ENCODE measurements at places on chromosomes 4 and X.

- no peak for DNase-seq
These were observed 298.4 kb downstream of the ARHGAP10 start for GRCh38 chr4:148030193-148030873.

GRCh38 chr4:35365186-35365585 is 879.1 kb downstream of the ARAP2 start:
- DNase-seq: no peak

- DNase-seq: no peak
These were observed 171.1 kb upstream of the PITX2 start for GRCh38 chr4:110793890-110794554.

DNA sequence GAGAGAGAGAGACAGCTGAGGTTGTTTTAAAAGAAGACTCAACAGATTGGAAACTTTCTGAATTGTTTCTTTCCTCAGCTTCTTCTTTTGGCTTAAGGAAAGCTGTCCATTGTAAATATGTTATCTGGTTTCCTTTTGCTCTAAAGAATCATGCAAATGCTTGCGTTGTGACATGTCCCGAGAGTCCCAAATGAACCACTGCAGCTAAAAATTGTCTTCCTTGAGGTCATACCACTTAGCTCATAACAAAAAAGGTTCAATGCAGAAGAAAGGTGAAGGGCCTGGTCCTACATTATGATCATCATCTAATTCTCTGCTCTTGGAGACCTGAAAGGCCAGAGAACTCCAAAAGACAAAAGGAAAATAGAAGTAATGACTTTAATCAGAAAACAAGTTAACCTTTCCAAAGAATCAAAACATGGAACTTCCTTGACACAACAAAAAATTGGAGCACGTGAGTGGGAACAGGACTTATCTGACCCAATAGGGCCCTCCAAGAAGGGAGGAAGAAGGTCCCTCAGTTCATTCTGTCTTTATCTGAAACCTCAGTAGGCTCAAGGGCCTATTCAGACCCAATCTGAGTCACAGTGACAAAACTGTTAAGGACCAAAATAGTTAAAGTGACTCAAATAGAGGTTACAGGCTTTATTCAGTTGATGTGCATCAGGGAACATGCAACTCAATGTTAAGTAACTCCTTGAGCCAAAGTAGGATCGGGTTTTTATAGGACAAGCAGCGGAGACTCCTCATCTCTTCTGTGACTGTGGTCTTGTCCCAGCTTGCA is 14.7 kb upstream of the VSIG1 start:
- DNase-seq: no peak

DNA sequence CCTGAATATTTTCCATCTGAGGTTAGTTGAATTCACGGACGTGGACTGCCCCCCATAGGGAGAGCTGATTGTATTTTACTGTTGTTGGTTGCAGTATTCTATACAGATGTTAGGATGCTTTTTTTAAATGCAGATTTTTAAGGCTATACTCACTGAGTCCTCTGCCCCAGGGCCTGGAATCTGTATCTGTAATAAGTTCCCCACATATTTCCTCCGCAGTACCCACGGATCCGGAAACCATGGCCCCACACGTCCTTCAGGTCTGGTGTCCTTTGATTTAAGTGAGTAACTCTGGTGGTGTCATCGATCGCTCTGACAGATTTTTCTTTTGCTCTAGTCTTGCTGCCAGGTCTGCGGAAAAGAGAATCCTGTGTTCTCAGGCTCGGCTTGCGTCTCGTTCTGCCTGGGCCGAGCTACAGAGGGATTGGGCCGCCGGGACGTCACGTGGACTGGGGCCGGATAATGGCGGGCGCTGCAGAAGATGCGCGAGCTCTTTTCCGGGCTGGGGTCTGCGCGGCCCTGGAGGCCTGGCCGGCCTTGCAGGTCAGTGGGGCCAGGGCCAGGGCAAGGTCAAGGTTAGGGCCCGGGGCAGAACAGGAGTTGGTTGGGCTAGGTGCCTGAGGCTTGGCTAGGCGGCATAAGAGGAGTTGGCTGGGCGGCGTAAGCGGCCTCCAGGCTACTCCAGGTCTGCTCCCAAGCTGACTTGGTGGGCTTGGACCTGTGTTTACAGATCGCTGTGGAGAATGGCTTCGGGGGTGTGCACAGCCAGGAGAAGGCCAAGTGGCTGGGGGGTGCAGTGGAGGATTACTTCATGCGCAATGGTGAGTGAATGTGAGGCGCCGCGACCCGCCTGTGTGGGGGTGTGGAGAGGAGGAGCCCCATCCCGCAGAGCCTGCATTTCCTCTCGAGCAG is at the start of gene TSR2:
Gene TSR2 (plus strand): TSS at position 445 of the 912 bp plus-strand sequence. CDS start 18 bp downstream, at position 463.
- DNase-seq: peak; percentile 52

- no peak for DNase-seq
These were observed 570.1 kb upstream of the ACTRT1 start for GRCh38 chrX:128622296-128622695.

DNA sequence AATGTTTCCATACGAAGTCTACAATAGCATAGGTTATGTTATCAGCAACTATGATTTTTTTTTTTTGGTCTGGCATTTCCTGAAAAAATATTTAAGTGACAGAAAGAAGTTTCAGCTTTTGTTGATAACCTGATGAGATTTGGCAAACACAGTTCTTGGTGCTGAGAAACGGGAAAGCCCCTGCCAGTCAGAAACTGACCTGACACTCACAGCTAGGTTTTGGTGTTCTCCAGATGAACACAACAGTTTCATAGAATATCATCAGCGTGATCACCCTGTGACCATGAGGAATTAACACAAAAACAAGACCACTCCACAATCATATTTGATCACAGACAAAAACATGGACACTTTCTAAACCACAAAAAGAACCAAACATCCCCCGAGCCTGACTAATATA is 152.5 kb upstream of the DCAF8L1 start:
- no peak for DNase-seq

DNA sequence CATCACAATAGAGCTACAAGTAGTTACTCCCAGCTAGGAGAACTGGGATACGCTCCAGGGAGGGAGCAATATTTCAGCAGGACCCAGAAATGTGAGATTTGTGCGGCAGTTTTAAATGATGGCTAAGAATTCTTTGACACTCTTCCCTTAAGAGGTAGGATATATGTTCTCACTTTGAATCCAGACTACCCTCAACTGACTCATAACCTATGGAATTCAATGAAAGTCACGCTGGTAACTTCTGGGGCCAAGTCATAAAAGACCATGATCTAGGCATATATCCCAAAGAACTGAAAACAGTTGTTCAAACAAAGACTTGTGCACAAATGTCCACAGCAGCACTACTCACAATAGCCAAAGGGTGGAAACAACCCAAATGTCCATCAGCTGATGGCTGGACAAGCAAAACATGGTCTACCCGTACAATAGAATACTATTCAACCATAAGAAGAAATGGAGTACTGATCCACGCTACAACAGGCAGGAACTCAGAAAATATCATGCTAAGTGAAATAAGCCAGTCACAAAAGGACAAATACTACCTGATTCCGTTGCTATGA is 10.5 kb downstream of the CD99L2 start:
- no peak for DNase-seq

GRCh38 chr4:37993806-37994205 is 33.6 kb downstream of the PTTG2 start:
- DNase-seq: no peak

DNA sequence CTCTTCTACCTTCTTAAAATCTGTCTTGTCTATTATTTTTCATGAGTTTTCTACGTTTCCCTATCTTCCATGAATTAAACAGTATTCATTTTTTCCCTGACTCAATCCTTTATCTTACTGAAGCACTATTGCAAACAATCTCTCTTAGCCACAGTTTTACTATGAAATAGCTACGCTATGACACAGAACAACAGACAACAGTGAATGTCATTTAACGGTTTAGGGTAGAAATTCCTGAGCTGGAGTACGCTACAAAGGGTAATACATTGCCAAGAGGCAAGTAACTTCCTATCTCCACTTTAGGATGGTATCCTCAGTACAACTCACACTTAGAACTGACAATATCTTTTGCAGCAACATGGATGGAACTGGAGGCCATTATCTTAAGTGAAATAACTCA is 552.6 kb downstream of the INPP4B start:
- no peak for DNase-seq

DNA sequence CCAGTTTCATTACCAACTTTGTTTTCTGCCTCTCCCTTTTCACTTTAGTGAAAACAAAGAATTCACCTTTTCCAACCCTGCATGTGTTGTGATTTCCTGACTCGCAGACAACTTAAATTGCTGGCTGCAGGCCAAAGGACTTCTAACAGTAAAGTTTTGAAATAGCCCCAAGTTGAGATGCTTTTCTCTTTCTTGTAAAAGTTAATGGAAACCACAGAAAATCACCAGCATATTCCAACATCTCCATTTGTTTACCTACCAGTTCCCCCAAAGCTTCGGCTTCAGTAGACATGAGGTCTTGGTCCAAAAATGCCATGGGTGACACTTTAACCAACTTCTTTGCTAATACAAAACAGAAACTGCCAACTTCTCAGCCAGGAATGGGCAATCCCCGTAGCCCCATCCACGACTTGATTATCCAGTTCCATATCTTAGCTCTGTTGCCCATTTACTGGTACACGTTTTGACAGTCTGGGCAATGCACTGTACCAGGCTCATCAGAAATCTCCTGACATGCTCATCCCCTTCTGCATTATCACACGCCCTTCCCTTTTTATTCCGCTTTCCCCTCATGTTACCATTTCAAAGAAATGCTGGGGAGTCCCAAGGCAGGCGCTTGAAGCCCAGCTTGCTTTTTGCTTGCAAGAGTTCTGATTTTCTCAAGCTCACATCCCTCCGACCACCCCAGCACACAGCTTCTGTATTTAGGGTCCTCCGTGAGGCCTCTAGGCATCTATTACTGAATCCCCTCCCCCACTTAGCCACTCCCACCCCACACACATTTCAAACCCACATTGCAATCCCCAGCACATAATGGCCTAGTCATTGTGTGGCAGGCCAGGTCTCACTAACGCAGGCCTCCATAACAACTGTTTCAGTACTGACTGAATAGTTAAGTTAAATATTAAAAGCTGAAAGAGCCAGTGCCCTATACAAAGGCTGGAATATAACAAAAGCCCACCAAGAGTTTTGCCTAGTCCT is 137.9 kb upstream of the S100G start:
- no peak for DNase-seq

DNA sequence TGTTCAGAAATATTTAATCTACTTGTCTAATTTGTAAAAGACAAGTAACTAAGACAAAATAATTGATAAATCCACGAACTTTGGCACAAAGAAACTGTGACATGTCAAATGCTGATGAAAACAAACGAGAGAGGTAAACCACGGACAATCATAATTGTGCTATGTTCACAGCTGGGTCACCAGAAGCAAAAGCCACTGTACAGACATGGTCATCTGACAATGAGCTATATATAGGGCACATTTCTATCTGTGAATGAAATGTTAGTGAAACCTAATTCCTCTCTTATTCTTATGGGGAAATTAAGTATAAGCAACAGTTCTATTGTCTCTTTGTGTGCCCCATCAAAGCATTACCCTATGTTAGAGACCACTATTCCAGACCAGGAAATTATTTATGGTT is 444.0 kb upstream of the TRAM1L1 start:
- no peak for DNase-seq

DNA sequence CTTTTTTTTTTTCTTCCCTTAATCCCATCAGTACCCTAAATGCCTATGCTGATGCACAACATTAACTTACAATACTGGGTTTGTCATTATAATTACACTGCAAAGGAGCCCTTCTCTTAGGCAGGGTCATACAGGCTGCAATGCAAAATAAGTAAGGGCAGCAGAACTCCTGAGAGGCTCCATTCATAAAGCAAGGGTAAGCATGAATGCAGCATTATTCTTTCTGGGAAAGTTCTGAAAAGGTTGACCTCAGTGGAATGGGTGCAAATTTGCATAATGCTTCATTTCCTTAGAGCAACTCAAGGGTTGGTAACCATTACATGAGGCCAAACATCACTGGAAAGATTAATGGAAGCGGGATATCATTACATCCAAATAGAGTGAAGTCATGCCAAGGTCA is 789.2 kb downstream of the KLHL13 start:
- DNase-seq: no peak

- no peak for DNase-seq
These were observed 18.0 kb downstream of the TTC29 start for GRCh38 chr4:146927695-146928094.

- DNase-seq: no peak
These were observed 73.9 kb upstream of the ZCCHC13 start for GRCh38 chrX:74230094-74230493.

- no peak for DNase-seq
These were observed 13.5 kb downstream of the NSUN7 start for GRCh38 chr4:40763228-40763716.

DNA sequence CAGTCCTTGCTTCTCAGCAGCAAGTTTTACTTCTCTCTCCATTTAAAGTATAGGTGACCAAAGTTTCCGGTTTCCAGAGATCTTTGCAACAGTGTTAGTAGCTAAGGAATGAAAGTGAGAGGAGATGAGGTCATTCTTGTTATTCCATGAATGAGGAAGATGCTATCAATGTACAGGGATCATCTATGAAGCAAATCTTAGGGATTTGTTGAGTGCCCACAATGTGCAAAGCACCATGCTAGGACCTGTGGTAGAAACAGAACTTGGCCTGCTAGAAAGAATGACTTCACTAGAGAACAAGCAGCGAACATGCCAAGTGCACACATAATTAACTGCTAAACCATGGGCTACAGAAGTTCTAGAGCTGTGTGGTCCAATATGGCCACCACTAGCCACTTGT is 112.5 kb downstream of the MID1 start:
- DNase-seq: no peak

DNA sequence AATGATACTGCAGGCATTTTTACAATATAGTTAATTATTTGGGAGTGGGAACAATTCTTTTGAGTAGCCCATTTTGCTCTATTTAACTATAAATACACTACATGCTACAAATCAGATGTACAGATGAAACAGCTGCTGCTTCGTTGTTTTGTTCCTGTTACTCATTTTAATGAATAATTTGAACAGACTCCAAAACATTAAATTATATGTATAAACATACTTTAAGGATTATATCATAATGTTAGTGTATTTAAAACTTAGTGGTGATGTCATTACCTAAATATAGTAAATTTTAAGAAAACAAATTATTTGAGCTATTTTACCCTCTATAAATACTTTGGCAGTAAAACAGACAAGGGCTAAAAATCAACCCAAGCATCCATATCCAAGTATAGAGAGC is 60.7 kb downstream of the GAB1 start:
- no peak for DNase-seq

- DNase-seq: no peak
These were observed 14.5 kb upstream of the ETNPPL start for GRCh38 chr4:108777388-108777787.

- DNase-seq: no peak
These were observed 8.4 kb upstream of the LAMP2 start for GRCh38 chrX:120477453-120477852.

DNA sequence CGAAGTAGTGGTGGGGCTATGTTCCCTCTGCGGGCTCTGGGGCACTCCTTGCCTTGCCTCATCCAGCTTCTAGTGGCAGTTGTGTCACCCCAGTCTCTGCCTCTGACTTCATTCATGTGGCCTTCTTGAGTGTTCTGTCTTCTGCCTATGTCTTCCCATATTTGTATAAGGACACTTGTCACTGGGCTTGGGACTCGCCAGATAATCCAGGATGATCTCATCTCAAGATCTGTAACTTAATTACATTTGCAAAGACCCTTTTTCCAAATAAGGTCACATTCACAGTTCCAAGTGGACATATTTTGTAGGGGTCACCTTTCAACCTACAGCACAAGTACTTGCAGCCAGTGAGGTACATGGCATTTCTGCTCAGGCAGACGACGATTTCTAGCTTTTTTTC is 30.3 kb upstream of the CLDN24 start:
- DNase-seq: no peak

All from cerebellar nuclear complex (tissue), 1 donor.